Activated naive CD4-positive, alpha-beta T cell treated with anti-CD3 and anti-CD28 coated beads, Interleukin-2, amount 10 ng/mL, durations not matched to agents 7 days and 5 days (primary cell): ENCODE measurements at places on chromosomes 11 and 22.

DNA sequence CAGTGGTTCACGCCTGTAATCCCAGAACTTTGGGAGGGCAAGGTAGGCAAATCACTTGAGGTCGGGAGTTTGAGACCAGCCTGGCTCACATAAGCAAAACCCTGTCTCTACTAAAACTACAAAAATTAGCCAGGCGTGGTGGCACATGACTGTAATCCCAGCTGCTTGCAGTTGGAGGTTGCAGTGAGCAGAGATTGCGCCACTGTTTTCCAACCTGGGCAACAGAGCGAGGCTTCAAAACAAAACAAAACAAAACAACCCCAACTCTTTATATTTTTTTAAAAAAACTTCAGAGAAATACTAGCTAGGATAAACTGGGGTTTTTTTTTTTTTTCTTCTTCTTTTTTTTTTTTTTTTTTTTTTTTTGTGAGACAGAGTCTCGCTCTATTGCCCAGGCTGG lies 31.8 kb upstream of the RAPSN start:
- no peak for DNase-seq
- H3K36me3 ChIP-seq: peaks cover 68% of the 10 kb centered on the region
- H3K4me3 ChIP-seq: no peak overlapping the region
- H3K27ac ChIP-seq: no peak overlapping the region
- no peaks in the 10 kb centered on the region for H3K4me1 ChIP-seq

DNA sequence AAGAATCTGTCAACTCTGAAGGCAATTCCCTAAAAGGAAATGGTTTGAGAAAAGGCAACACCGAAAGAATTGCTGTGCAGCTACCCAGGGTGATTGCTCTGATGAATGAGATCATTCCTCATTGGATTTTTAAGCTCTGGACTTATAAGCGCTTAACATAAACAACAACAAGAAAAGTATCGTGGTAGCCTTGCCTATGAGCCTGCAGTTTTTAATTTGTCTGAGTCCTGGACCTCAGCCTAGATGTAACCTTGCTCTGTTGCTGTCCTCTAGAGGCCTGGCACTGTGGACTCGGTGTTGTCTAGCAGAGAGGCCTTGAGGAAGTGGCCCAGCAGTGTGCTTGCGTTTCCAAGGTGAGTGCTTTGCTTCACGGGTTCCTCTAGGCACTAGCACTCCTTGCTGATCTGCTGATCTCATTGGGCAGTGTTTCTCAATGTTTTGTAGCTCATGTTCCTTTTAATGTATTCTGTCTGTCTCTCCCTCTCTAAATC lies 20.4 kb downstream of the CCDC81 start:
- DNase-seq: no peak
- no peaks in the 10 kb centered on the region for H3K4me1 ChIP-seq
- no peak overlapping the region for H3K4me3 ChIP-seq
- no peaks in the 10 kb centered on the region for H3K27me3 ChIP-seq
- H3K27ac ChIP-seq: no peak overlapping the region
- no peaks in the 10 kb centered on the region for H3K36me3 ChIP-seq

- H3K4me3 ChIP-seq: peak overlapping the region; percentile 83
- DNase-seq: peak; percentile 41
- H3K36me3 ChIP-seq: peaks cover 2% of the 10 kb centered on the region
- peaks cover 53% of the 10 kb centered on the region for H3K4me1 ChIP-seq
- H3K27ac ChIP-seq: peak overlapping the region; percentile 19
These were observed 57.6 kb downstream of the KCNJ4 start for GRCh38 chr22:38397189-38398085.

DNA sequence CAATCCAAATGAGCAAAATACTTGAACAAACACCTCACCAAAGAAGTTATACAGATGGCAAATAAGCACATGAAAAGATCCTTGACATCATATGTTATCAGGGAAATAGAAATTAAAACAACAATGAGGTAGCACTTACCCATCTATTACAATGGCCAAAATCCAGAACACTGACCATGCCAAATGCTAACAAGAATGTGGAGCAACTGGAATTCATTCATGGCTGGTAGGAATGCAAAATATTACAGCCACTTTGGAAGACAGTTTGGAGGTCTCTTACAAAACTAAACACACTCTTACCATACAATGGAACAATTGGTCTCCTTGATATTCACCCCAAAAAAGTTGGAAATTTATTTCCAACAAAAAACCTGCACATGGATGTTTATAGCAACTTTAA lies 19.1 kb upstream of the FAM181B start:
- no peak overlapping the region for H3K4me3 ChIP-seq
- peaks cover 45% of the 10 kb centered on the region for H3K4me1 ChIP-seq
- no peaks in the 10 kb centered on the region for H3K36me3 ChIP-seq
- peaks cover 13% of the 10 kb centered on the region for H3K27me3 ChIP-seq
- no peak overlapping the region for H3K27ac ChIP-seq
